ENCODE measurements at places on chromosomes 1 and 21.

DNA sequence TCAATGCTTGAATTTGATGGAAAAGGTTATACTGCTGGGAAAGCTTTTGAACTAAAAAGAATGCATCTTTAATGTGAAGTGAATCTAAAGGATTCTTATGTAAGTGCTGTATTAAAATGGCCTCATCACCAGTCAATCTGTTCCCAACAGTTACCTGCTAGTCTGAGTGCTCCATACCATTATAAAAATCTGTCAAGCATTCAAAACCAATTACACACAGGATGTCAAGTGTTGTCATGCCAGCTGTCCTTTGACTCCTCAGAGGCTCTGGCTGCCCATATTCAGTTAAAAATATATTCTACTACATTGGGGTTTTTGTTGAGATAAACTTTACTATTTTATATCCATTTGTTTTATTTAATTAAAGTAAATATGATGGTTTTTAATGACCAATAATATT lies 1587.7 kb downstream of the AMY1C start:
- DNase-seq: no peak

DNA sequence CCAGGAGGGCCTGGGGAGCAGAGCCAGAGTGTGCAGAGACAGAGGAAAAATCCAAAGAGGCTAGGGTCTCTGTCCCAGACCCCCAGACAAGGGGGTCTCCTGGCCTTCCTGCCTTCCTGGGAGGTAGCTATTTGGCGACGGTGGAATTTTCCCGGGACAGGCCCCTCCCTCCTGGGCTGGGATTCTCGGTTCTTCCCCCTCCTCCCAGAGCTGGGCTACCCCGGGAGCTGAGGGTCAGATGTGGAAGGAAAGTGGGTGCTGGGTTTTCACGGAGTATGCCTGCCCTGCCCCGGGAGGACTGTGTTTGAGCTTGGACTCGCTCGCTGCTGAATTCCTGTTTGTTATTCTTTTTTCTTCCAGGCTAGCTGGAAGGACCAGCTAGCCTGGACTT lies 759 bp downstream of the AMPD2 start:
- no peak for DNase-seq

DNA sequence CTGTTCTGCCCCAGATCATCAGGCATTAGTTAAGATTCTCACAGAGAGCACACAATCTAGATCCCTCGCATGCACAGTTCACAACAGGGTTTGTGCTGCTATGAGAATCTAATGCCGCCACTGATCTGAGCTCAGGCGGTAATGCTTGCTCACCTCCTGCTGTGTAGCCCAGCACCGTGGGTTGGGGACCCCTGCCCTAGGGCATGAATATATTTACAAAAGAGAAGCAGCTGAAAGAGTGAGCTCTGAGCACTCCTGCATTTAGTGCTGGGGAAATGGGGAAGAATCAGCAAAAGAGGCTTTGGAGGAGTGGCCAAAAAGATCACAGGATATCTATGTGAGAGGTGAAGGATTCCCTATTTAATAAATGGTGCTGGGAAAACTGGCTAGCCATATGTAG lies 5.6 kb downstream of the CFAP57 start:
- no peak for DNase-seq

DNA sequence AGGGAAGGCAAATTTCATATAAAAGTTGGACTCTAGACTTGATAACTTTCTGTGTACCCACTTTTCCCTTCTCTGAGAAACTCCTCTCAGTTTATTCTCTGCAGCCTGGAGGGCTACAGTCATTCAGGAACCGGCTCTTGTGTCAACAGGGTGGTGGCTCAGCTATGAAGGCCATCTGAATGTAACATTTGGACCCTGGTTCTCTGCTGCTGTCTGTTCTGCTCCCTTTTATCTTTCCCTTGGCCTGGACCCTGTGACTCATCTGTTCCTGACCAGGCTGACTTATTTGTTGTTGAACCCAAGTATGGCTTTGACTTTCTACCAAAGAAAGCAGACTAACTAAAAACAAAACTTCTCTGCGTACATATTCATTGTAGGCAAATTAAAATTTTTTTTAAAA lies 75.4 kb downstream of the CENPF start:
- no peak for DNase-seq

- no peak for DNase-seq
Measured at GRCh38 chr1:41169066-41169798, 72.9 kb downstream of the SCMH1 start.

DNA sequence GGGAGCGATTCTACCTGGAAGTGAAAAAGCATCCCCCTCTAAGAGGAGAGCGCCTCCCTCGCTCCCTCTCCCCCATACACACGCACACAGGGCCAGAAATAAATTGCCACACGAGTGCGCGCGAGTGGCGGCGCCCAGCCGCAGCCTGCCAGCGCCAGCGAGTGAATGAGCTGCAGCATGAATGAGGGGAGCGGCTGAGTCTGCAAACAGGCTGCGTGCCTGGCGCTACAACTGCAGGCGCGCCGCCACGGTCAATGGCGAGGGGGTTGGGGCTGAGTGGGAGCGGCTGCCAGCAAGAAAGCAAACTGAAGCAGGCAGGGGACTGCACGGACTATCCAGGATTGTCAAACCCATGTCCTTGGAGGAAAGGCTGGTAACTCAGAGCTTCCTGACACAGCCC lies 2.2 kb downstream of the CAMK1G start:
- DNase-seq: no peak

DNA sequence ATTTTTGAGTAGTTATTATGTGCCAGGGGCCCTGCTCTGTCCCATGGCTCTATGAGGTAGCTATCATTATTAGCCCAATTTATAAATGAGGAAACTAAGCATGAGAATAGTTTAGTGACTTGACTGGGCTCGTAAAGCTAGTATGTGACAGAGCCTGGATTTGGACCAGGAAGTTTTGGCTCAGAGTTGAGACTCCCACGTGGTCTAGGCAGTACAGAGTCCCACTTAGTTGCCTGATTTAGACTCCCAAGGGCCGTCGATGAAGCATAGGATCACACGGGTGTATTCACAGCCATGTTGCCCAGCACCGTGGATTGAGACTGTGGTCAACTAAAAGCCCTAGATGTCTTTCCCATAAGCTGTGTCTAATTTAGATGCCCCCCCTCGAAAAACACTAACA lies 81.7 kb downstream of the DDX20 start:
- no peak for DNase-seq
